ENCODE measurements at places on chromosomes 1 and 21.

DNA sequence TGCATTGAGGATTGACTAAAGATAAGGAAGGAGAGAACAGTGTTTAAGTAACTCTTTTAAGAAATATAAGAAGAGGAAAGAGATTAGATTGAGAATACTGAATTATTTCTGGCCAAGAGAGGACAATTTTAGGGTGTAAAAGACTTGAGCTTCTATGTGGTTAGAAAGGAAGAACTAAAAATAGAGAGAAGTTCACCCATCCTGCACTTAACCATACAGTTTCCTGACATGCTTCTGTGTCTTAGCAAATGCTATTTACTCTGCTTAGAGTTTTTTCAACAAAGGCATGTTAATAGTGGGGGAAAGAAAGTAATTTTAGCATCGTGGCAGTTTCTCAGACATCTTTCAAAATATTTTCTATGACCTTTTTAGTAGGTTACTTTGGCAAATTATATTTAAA lies 122.8 kb upstream of the GPR52 start:
- DNase-seq, result no peak
- no peak overlapping the region for H3K27ac ChIP-seq
- H3K27me3 ChIP-seq, result no peaks in the 10 kb centered on the region

- no peak overlapping the region for H3K4me3 ChIP-seq
- no peaks in the 10 kb centered on the region for H3K27me3 ChIP-seq
- H3K36me3 ChIP-seq, result no peaks in the 10 kb centered on the region
- H3K27ac ChIP-seq, result no peak overlapping the region
- H3K4me1 ChIP-seq, result no peaks in the 10 kb centered on the region
Observed at GRCh38 chr1:69320757-69321211, 246.9 kb upstream of the LRRC7 start.

DNA sequence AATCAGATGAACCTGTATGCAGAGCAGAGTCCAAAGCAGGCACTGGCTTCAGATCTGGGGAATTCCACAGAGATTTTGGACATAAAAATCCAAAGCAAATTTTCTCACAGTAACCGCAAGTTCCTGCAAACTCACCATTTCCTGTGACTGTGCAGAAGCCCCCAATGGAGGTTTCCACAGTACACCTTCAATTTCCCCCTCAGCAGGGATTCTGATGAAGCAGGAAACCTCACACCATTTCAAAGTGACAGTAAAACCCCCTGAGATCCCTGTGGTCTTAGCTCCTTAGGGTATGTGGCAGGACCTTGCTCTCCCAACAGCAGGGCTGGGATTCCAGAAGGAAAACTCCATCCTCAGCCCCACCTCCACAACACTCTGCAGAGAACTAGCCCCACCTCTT lies 6.0 kb upstream of the TGFBR3 start:
- no peak overlapping the region for H3K27ac ChIP-seq
- H3K27me3 ChIP-seq, result peaks cover 14% of the 10 kb centered on the region
- H3K36me3 ChIP-seq, result no peaks in the 10 kb centered on the region
- H3K4me1 ChIP-seq, result peaks cover 22% of the 10 kb centered on the region
- DNase-seq, result no peak

GRCh38 chr1:161198194-161198896 lies 509 bp downstream of the ADAMTS4 start:
- peaks cover 4% of the 10 kb centered on the region for H3K36me3 ChIP-seq
- peaks cover 51% of the 10 kb centered on the region for H3K4me1 ChIP-seq
- no peaks in the 10 kb centered on the region for H3K27me3 ChIP-seq
- no peak overlapping the region for H3K27ac ChIP-seq

- no peak overlapping the region for H3K27ac ChIP-seq
- peak; percentile 87 for DNase-seq
- peaks cover 5% of the 10 kb centered on the region for H3K4me1 ChIP-seq
- H3K4me3 ChIP-seq, result no peak overlapping the region
- H3K36me3 ChIP-seq, result no peaks in the 10 kb centered on the region
Observed at GRCh38 chr1:151934048-151934493, 24.8 kb upstream of the THEM4 start.

DNA sequence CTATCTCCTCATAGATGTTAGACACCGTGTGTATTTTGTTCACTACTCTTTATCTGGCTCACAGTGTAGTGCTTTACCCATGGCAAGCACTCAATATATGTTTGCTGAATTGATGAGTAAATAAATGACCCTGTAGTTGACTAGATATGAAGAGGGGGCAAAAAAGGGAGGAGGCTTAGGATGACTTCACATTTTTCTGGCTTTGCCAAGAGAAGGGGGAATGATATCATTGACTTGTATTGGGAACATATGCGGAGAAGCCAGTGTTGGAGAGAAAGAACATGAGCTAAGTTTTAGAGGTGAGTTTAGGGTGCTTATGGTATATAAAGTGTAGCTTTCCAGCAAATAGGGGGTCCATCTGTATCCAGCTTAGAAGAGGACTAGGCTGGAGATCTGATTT lies 145.5 kb downstream of the TENT5C start:
- H3K27ac ChIP-seq, result no peak overlapping the region
- H3K4me3 ChIP-seq, result no peak overlapping the region
- no peaks in the 10 kb centered on the region for H3K36me3 ChIP-seq
- H3K4me1 ChIP-seq, result peaks cover 7% of the 10 kb centered on the region

DNA sequence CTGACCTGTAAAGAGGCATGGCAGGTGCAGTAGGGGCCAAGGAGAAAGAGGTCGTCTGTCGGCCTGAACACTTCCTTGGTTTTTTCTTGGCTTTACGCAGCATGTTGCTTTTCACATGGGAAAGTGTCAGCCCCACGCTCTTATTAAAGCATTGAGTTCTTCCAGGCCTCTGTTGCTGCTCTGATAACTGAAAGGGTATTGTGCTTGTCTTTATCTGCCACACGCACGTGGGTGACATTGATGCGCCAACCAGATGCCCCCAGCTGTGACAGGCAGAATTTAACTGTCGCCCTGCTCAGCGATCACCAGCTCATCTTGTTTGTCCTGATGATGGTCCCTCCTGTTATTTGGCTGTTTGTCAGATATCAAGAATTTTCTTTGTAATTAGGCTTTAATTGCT lies 76.5 kb downstream of the GALNT2 start:
- H3K36me3 ChIP-seq, result no peaks in the 10 kb centered on the region
- H3K27ac ChIP-seq, result no peak overlapping the region
- H3K4me1 ChIP-seq, result peaks cover 41% of the 10 kb centered on the region
- DNase-seq, result no peak

DNA sequence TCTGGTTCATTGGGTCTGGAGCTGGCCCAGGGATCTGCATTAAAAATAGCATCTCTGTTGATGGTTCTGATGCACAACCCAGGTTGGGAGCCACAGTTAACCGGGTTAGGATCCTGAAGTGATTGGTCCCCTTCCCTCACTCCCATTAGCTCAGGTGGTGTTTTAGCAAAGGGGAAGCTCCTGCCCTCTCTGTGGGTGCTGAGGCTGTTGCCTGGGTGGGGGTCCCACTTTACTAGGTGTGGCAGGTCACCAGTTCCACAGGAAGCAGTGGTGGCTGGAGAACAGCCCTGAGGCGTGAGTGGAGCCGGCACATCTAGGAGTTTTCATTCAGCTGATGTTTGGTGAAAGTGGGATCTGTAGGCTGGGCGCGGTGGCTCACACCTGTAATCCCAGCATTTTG lies 86.5 kb downstream of the MAN1C1 start:
- DNase-seq, result no peak
- no peak overlapping the region for H3K4me3 ChIP-seq
- H3K36me3 ChIP-seq, result peaks cover 1% of the 10 kb centered on the region
- H3K4me1 ChIP-seq, result peaks cover 22% of the 10 kb centered on the region

DNA sequence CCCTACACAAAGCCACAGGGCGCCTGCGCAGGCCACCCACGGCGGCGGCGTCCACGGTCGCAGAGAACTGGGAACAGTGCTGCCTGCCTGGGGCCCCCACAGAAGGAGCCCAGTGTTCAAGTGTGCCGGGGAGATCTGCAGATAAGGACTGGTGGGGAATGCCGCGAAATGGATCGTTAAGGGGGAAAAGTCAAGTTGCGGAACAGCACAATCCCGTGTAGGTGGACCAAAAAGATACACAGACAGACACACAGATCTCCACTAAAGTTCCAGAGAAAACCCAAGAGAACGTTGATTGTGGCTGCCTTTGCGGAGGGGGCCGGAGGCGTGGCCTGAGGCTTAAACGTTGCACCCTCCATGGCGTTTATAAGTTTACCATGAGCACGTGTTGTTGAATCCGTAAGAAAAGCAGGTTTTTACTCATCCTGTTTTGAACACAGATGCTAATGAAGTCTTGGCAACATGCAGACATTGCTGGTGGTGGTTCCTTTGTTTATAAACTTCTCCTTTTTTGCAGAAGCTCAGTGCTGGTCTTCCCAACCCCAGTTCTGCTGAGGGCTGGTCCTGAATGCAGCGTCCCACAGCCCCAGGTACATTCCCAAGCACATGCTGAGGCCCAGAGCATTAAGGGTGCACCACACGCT lies 4.1 kb downstream of the SPATC1L start:
- H3K4me1 ChIP-seq, result peaks cover 3% of the 10 kb centered on the region
- DNase-seq, result peak; percentile 54
- no peak overlapping the region for H3K27ac ChIP-seq

- DNase-seq, result no peak
- H3K27me3 ChIP-seq, result peaks cover 4% of the 10 kb centered on the region
- no peak overlapping the region for H3K27ac ChIP-seq
- no peaks in the 10 kb centered on the region for H3K36me3 ChIP-seq
Observed at GRCh38 chr1:23497777-23498439, 13.9 kb upstream of the ASAP3 start.

- DNase-seq, result no peak
- no peaks in the 10 kb centered on the region for H3K4me1 ChIP-seq
- no peaks in the 10 kb centered on the region for H3K27me3 ChIP-seq
- no peak overlapping the region for H3K4me3 ChIP-seq
Observed at GRCh38 chr1:221309723-221310122, 430.5 kb downstream of the HLX start.

DNA sequence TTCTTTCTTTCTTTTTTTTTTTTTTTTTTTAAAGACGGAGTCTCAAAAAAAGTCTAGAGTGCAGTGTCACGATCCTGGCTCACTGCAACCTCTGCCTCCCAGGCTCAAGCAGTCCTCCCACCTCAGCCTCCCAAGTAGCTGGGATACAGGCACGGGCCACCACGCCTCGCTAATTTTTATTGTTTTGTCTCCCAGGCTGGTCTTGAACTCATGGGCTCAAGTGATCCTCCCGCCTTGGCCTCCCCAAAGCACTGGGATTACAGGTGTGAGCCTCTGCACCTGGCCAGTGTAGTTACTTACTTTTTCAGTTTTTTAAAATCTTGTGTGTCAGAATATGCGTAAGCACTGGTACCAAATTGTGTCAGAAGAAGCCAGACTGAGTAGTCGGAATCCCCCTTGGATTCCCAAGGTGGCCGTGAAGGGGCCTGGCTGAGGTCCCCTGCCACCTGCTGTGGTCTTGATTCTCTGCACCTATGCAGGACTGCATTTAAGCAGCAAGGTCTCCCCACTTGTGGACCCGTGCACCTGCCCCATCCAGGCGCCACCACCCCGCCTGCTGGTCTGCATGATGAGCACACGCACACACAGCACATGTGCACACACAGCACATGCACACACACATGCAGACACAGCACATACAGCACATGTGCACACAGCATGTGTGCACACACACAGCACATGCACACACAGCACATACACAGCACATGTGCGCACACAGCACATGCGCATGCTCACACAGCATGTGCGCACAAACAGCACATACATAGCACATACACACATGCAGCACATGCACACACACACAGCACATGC lies 47.5 kb downstream of the PCNT start:
- no peak for DNase-seq
- H3K4me1 ChIP-seq, result peaks cover 20% of the 10 kb centered on the region
- H3K36me3 ChIP-seq, result peaks cover 22% of the 10 kb centered on the region
- H3K27me3 ChIP-seq, result no peaks in the 10 kb centered on the region
- H3K4me3 ChIP-seq, result no peak overlapping the region

GRCh38 chr1:13801232-13801631 lies 101.2 kb downstream of the PRDM2 start:
- H3K4me3 ChIP-seq, result no peak overlapping the region
- peaks cover 1% of the 10 kb centered on the region for H3K4me1 ChIP-seq
- no peaks in the 10 kb centered on the region for H3K27me3 ChIP-seq
- H3K36me3 ChIP-seq, result no peaks in the 10 kb centered on the region
- DNase-seq, result no peak

DNA sequence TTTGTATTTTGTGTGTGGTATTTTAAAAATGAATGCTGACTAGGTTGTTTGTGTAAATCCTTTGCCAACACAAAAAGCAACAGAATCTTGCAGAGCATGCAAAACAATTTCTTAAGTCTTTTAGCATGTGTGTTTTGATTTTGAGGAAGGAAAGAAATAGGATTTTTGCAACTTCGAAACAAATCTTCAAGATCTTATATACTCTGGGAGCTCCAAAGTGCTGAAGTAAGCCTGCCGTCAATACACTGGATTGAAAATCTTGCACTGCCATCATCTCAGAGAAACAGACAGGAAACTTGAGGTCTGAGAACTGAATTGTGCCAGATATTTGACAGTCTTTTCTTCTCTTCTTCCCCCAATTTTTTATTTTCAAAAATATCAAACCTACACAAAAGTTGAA lies 29.3 kb upstream of the DISP1 start:
- no peak overlapping the region for H3K27ac ChIP-seq
- H3K4me3 ChIP-seq, result no peak overlapping the region
- H3K27me3 ChIP-seq, result peaks cover 36% of the 10 kb centered on the region

DNA sequence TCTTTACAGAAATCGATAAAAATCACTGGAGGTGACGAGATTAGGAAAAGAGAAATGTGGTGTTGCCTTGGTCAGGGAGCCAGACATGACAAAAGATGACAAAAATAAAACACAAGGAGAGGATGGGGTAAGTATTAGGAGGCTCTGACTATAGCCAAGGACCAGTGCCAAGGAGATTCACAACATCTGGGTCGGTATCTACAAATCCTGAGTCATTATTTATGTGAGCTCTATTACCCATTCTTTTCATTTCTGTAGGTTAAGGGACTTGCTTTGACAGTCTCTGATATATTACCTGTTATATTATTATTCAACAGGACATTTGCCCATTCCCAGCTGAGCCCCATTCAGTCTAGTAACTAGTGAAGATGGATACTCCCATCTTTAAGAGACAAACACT lies 120.8 kb downstream of the TYW3 start:
- H3K27me3 ChIP-seq, result no peaks in the 10 kb centered on the region
- H3K36me3 ChIP-seq, result no peaks in the 10 kb centered on the region
- H3K4me3 ChIP-seq, result no peak overlapping the region
- H3K4me1 ChIP-seq, result no peaks in the 10 kb centered on the region
- no peak overlapping the region for H3K27ac ChIP-seq

DNA sequence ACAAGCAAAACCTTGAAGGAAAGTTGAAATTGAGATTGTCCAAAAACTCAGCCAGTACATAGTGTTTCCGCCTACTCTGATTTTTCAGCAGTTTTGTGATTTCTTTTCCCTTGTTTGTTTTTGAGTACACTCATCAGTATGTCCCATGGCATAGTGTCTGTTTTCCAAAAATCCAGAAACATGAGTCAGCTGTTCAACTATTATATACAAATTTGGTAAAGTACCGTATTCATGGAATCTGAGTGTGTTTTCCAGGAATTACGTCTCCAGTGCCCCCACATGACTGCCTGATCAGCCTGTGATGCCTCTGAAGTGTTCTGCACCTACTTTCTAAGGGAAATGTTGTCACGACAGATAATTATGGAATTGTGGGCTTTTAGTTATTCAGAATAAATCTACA lies 186.8 kb downstream of the LTN1 start:
- H3K4me3 ChIP-seq, result no peak overlapping the region
- no peak overlapping the region for H3K27ac ChIP-seq
- peaks cover 29% of the 10 kb centered on the region for H3K36me3 ChIP-seq
- no peaks in the 10 kb centered on the region for H3K27me3 ChIP-seq
- peaks cover 2% of the 10 kb centered on the region for H3K4me1 ChIP-seq

GRCh38 chr1:1916851-1917251 lies 1.8 kb downstream of the CALML6 start:
- no peak overlapping the region for H3K4me3 ChIP-seq
- H3K27ac ChIP-seq, result no peak overlapping the region
- H3K36me3 ChIP-seq, result no peaks in the 10 kb centered on the region
- peaks cover 3% of the 10 kb centered on the region for H3K4me1 ChIP-seq
- DNase-seq, result no peak

All from activated CD4-positive, alpha-beta T cell treated with anti-CD3 and anti-CD28 coated beads, Interleukin-2, amount 10 ng/mL, durations not matched to agents 24 days and 14 days (primary cell).